ENCODE measurements at places on chromosomes 3 and 15.

- no peak for DNase-seq
Measured at GRCh38 chr3:149954812-149955211, 15.9 kb downstream of the PFN2 start.

DNA sequence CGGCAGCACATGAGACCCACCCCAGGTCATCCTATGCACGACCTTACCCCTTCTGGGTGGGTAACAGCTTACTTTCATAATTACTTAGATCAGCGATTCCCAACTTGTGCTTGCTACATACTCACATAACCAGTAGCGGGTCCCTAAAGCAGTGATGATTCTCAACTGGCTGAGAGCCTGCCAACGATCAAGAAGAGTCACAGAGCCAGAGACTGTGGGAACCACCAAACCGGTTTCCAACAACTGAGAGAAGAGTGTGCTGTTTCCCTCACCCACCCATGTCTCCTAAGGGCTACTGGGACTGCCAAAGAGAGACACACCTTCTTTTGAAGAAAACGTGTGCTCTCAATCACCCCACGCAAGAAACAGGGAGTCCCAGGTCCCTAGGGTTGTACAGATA lies 12.0 kb upstream of the XXYLT1 start:
- no peak for DNase-seq

DNA sequence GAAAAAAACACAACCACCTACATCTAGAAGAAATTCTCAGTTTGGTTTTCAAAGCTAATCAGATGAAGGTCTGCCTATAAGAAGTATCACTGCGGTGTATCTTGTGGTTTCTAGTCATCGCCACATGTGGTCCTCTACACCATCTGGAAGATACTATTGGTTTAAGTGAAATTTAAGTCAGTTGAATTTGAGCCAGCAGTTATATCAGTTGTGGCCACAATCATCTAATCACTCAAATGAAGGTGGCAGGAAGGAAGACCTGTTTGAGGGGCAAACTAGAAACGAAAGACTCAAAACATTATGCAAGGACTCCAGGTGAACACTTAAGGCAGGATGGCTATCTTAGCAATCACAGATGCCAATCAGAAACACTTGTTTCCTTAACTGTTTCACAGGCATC lies 48.7 kb downstream of the ETV5 start:
- no peak for DNase-seq

DNA sequence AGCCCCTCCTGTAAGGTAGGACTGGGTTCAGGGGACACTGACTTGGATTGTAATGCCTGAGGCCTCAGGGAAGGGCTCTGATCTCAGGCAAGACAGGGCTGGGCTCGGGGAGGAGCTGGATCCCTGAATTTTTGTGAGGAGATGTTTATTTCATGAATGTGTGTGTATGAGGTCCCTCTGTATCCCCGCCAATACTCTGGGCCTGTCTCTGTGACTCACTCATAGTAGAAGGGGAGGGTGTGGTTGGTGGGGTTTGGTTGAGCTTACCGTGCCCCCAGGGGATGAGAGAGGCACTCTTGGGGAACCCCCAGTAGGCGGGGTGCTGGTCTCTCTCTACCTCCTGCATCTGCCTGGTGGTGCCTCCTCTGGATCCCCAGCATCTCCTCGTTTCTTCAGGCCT lies 28.1 kb downstream of the RPSA start:
- DNase-seq: peak; percentile 71

GRCh38 chr3:40167958-40168357 lies 141.5 kb upstream of the EIF1B start:
- DNase-seq: no peak

DNA sequence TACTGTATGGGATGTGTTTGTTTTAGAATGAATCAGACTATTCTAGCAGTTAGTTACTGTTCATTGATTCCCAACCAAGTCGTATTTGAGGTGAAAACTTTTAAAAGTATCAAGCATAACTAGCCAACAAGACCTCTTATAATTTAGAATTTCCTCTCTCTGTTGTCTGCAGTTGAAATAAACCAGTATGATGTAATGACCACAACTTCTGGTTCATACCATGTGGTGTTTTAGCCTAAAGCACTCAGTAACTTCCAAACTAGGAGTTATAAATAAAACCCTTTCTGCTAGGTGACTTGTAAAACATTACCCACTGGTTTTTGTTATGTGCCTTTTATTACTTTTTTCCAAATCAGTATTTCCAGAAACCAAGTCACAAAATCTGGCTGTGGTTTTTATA lies 19.8 kb upstream of the P2RY12 start:
- no peak for DNase-seq

GRCh38 chr3:170976190-170976519 lies 50.4 kb downstream of the SLC2A2 start:
- no peak for DNase-seq

- DNase-seq: no peak
Measured at GRCh38 chr3:195451373-195452015, 8.7 kb upstream of the ACAP2 start.

DNA sequence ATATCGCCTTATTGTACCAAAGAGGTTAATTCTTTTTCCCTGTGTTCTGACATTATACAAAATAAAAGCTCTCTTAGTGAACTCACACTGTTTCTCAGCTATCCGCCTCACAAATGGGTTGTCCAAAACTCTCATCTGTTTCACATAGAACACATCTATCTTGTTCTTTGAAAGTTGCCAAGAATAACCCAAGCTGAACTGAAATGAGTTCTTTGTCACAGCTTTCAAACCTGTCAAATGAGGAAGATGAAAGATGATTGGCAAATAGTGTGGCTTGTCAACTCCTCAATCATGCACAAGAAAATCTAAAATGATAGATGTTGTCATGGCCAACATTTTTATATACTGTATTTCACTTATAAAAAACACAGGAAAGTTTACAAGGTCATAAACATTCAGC lies 168.1 kb upstream of the OSTN start:
- DNase-seq: no peak

DNA sequence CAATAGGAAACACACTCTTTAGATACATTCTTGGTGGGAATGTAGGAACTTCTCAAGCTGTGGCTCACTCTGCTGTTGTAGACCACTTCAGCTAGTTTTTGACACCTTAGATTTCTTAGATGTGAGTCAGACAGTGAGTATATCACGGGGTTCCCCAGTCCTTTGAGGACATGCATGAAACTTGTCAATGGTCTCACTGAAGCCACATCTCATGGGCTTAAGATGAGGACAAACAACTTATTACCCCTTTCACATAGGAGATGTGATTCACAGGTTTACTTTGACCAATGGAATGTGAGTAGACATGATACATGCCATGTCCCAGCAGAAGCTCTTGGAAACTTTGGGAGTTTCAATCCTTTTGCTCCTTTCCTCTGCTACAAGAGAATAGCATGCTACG lies 325.5 kb downstream of the CHST2 start:
- no peak for DNase-seq

- no peak for DNase-seq
Measured at GRCh38 chr3:106963442-106963841, 413.8 kb upstream of the CCDC54 start.

DNA sequence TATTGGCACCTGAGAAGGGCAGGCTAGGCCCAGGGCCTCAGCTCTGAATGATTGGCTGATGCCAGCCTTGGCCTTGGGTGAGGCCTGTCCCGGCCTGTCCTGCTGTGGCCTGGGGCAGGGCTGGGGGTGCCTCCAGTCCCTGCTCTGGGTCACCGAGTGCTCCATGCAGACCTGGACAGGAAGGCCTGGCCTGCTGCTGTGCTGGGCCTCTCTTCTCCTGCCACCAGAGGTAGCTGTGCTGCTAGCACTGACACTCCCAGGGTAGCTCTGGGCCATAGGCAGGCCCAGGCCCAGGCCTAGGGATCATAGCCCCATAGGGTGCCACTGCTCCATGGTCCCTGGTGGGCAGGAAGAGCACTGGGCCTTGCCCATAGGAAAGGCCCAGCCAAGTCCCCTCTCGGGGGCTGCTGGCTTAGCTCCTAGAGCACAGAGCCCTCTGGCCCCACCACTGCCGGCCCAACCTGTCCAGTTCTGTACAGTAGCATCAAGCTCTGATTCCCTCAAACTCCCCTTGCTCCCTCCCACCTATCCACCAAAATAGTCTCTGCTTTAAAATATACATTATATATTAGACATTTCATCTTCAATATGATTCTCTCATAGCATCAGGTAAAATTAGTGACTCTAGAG lies 18.2 kb downstream of the ABTB1 start:
- DNase-seq: peak; percentile 8

DNA sequence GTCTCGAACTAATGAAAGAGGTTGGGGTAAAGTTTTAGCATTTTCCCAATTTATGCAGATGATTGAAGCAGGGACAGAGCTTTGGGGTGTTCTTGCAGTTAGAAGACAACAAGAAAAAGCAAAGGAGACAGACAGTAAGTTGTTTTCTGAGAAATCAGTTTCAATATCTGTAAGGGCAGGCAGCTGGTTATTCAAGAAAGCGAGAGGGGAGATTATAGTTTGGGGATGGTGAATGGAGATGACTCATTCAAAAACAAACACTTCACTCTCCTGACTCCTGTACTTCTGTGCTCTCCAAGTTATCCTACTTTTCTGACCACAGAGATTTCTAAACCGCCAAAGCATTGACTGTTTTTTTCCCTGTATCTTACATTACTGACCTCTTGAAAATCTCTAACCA lies 352.0 kb downstream of the GAP43 start:
- DNase-seq: no peak

DNA sequence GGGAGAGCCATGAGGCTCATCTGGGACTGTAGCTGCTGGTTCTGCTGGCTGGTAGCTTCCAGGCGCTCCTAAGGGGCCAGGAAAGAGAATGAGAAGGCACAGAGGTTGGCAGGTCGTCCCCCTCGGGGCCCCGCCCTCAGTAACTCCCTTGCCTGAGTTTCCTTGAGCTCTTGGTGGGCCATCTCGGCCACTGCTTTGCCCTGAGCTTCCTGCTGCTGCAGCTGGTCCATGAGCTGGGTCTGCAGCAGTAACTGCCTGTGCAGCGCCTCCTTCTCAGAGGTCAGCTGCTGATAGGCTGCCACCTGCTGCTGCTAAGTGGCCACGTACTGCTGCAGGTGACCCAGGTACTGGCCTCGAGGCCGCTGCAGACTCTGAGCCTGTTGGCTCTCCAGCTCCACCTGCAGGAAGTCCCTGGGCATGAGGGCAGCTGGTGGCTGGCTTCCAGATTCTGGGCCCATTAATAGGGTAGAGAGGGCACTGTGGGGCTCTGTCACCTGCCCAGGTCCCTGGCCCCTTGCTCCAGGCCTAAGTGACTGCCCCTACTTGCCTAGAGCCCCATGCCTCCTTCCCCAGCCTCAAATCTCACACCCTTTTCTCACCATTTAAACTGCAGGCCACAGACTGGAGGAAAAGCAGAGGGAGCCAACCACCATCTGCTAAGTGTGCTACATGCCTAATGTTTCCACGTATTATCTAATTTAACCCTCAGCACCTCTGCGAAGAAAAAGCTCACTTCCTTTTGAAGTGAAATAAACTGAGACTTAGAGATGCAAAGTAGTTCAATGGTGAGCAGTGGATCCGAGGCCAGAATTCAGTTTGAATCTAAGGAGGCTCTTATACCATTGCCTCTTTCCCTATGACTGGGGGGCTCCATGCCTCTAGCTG lies 10.8 kb upstream of the VPS33B start:
- DNase-seq: no peak

DNA sequence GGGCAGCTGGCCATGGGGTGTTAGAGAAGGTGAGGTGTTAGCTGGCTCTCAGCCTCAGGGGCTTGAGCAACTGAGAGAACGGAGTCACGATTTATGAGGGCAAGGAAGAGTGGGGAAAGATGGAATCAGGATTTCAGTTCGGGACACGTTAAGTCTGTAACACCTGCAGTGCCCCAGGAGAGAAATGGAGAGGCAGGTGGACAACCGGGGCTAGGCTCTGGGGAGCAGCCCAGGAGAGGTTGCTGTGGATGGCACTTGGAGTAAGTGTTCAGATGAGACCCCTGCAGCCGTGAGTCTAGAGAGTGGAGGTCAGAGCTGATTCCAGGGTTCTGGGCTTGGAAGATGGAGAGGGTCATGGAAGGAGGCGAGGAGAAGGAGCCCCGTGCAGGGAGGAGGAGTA lies 237.9 kb downstream of the OCA2 start:
- DNase-seq: no peak

GRCh38 chr3:188353426-188353825 lies 199.5 kb downstream of the LPP start:
- DNase-seq: no peak

- no peak for DNase-seq
Measured at GRCh38 chr15:101103598-101103997, 148.2 kb downstream of the CHSY1 start.

DNA sequence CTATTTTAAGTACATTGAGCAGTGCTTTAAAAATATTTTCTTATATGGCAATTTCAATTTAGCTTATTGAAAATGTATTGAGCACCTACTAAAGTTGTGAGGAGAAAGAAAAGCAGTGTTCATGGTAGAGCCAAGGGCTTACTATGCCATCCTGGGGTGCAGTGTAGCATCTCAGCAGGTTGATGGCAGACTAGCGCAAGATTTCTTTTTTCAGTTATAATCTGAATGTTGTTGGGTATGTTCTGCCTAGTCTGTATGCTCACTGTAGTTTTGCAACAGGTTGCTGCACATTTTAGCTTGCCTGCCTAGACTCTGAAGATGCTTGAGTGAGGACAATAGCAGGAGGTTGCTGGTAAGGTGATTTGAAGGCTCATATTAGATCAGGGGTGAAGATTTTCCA lies 103.1 kb upstream of the UNC13C start:
- DNase-seq: no peak

DNA sequence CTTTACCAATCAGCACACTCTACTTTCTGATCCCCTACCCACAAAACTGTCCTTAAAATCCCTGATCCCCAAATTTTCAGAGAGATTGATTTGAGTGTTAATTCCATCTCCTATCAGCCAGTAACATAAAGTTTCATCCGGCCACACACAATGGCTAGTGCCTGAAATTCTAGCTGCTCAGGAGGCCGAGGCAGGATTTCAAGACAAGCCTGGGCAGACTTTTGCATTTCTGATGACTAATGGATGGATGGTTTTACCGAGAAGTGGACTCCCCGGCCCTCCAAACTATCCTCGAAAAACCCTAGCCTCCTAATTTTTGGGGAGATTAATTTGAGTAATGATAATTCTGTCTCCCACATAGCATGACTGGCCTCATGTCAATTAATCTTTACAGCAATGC lies 269.8 kb upstream of the POU1F1 start:
- DNase-seq: no peak

GRCh38 chr15:64597477-64597822 lies 137.1 kb downstream of the ZNF609 start:
- no peak for DNase-seq

- no peak for DNase-seq
Measured at GRCh38 chr3:118262800-118263402, 771.7 kb downstream of the IGSF11 start.

DNA sequence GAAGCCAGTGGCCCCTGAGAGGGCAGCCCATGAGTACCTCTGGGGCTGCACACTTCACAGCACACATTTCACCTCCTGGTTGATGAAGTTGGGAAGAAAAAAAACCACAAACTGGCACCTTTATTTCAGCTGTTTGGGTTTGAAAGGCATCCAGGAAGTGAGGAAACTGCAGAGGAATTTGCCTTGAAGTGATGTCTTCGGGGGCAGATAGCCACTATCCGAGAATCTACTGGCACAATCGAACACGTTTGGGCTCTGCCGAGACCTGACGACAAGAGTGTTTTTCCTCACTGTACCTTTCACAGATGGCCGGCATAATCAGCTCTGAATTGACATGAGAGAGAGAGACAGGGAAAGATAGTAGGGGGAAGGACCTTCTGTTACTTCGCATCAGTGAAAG lies 59.7 kb downstream of the LRIG1 start:
- no peak for DNase-seq
